ENCODE measurements at places on chromosomes 13 and 19.
A peak's percentile ranks its signal among the peaks of the same experiment; 100 is the strongest.

GRCh38 chr13:89694451-89694850 lies 1653.0 kb upstream of the MIR17HG start:
- no peak for DNase-seq

GRCh38 chr13:97280478-97280877 lies 58.3 kb downstream of the MBNL2 start:
- DNase-seq, result peak; percentile 60

- no peak for DNase-seq
These were observed 503.1 kb downstream of the FOXO1 start for GRCh38 chr13:40163066-40164000.

DNA sequence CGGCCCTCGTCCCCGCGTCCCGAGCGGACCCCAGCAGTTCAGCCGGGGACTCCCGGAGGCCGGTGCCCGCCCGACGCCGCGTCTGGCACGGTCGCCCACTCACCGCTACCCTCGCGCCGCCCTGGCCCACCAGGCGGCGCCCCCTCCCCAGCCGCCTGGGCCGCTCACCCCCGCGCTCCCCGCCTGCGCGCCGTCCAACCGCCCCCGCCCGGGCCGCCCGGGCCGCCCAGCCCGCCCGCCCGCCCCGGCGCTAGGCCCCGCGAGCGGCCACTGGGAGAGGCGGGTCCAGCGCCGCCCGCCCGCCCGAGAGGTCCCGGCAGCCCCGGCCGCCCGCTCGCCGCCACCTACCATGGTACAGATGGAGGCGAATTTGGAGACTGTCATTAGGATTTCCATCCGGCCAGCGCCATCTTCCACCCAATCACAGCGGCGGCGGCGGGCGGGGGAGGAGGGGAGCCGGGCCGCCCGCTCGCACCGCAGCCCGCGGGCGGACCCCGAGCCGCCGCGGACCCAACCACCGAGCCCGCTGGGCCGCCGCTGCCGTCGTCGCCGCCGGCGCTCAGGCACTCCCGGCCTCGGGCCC lies at the start of gene USP12:
USP12 (minus strand) TSS at position 568 of the 583 bp plus-strand sequence; CDS start at position 396, 172 bp downstream.
- peak; percentile 78 for DNase-seq

DNA sequence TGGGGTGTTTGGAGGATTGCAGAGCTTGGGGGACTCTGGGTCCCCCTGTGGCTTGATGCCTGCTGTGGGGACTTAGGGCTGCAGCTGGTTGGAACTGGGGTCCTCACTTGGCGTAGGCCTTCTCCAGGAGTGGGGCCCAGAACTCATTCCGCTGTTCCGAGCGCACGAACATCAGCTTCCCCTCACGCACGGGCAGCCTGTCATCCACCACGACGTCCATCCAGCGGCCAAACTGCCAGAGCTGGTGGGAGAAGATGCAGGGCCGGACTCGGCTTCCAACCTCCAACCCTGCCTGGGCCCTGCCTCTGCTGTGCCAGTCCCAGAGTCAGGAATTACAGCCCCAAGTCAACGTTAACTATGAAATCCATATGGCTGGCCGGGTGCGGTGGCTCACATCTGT lies 2.6 kb downstream of the CAPN12 start:
- no peak for DNase-seq

GRCh38 chr19:20237773-20238623 lies 71.0 kb downstream of the ZNF486 start:
- peak; percentile 94 for DNase-seq

- DNase-seq, result no peak
These were observed 127.7 kb upstream of the ZNF536 start for GRCh38 chr19:30244533-30244932.

DNA sequence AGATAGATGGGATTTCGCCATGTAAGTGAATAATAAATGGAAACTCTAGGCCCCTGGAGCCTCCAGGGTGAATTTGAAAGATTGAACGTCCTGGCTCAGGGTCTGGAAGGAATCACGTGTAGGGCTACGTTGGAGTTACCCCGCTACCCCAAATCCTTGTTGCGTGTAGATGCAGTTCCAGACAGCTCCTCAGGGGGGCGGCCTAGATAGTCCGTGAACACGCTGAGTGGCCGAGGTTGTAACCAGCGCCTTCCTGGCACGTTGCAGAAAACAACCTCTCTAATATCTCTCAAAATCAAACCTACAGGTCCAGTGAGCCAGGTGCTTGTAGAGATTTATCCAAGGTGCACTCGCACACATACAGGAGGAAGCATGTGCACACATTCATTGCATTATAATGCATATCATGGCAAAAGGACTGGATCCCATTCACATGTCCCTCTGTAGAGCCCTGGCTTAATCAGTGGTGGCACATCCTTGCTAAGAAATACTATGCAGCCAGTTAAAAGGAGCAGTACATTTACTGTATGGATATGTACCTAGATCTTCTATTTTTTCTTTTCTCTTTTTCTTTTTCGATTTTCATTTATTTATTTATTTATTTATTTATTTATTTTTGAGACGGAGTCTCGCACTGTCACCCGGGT lies 2.5 kb upstream of the KEAP1 start:
- DNase-seq, result peak; percentile 83

- no peak for DNase-seq
These were observed 40.1 kb upstream of the KLF2 start for GRCh38 chr19:16284505-16284904.

- no peak for DNase-seq
These were observed 17.1 kb upstream of the VWA8 start for GRCh38 chr13:41978007-41978406.

- DNase-seq, result peak; percentile 16
These were observed 252.5 kb downstream of the LHFPL6 start for GRCh38 chr13:39350461-39350881.

GRCh38 chr19:28294395-28294794 lies 918.6 kb downstream of the UQCRFS1 start:
- no peak for DNase-seq

GRCh38 chr19:588093-588740 lies 1.5 kb upstream of the HCN2 start:
- DNase-seq, result peak; percentile 93

GRCh38 chr19:1861599-1862031 lies 1.8 kb downstream of the KLF16 start:
- DNase-seq, result peak; percentile 52

- no peak for DNase-seq
These were observed 102.1 kb downstream of the INSR start for GRCh38 chr19:7191946-7192691.

DNA sequence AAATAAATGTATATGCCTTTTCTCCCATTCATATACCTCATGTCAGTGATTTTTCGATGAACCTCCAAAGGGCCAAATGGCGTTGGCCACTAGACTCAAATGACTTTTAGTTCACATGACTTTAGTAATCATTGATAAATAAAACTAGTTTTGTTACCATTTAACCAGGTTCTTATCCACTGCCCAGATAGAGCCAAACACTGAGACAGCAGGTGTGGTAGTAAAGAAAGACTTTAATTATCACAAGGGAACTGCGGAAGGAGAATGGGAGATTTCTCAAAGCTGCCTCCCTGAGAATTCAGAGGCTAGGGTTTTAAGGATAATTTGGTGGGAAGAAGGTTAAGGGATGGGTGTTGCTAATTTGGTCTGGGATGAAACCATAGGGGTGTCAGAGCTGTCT lies 19.4 kb upstream of the KBTBD6 start:
- no peak for DNase-seq

DNA sequence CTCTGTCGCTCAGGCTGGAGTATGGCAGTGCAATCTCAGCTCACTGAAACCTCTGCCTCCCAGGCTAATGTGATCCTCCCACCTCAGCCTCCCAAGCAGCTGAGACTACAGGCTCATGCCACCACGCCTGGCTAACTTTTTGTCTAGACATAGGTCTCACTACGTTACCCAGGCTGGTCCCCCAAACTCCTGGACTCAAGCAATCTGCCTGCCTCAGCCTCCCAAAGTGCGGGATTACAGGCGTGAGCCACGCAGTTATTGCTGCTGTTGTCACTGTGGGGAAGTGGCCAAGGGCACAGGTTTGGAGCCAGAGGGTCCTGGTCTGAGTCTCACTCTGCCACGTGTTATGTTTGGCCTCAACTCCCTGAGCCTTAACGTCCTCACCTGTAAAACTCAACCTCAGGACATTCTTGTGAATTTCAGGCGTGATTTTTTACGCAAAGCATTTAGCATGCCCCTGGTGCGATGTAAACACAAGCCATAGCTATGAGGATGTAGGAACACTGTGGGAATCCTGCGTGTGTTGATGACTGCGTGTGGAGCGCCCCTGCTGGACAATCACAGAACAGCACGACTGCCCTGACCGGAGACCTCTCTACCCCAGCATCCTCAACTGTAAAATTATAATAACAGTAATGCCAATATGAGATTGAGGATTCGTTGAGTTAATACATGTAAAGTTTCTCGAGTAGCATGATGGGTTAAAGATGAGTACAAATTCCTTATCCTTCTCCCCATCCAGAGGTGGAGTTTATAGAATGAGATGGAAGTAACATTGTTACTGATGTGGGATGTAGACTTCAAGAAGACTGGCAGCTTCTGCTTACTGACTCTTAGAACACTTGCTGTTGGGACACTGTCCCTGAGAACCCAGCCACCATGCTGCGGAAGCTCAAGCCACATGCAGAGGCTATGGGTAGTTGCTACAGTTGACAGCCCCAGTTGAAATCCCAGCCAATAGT lies 41.8 kb upstream of the PNMA8B start:
- peak; percentile 75 for DNase-seq

DNA sequence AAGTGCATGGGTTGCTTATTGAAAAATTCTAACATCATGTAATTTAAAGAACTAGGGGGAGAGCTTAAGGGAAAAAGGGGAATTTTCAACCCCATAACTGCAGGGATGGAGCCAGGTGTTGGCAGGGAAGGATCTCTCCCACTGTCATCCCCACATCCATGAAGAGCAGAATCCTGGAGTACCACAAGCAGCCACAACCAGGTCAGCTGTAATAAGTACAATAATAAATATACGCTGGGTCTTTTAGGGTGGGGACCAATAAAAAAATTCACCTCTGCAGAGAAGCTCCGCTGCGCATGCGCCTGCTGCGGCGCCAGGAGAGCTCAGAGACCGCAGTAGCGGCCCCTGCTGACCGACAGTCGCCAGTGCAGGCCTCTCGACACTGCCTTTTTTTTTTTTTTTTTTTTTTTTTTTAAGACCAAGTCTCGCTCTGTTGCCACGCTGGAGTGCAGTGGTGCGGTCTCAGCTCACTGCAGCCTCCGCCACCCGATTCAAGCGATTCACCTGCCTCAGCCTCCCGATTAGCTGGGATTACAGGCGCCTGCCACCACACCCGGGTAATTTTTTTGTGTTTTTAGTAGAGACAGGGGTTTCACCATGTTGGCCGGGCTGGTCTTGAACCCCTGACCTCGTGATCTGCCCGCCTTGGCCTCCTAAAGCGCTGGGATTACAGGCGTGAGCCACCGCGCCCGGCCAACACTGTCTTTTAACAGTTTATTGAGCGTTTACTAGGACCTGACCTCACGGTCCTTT lies 2.5 kb upstream of the EEF2 start:
- peak; percentile 94 for DNase-seq

- DNase-seq, result no peak
These were observed 21.3 kb upstream of the TINCR start for GRCh38 chr19:5588906-5589676.

GRCh38 chr13:109989155-109989554 lies 202.8 kb upstream of the IRS2 start:
- no peak for DNase-seq

GRCh38 chr19:1251330-1252220 lies 3.2 kb downstream of the MIDN start:
- peak; percentile 70 for DNase-seq

DNA sequence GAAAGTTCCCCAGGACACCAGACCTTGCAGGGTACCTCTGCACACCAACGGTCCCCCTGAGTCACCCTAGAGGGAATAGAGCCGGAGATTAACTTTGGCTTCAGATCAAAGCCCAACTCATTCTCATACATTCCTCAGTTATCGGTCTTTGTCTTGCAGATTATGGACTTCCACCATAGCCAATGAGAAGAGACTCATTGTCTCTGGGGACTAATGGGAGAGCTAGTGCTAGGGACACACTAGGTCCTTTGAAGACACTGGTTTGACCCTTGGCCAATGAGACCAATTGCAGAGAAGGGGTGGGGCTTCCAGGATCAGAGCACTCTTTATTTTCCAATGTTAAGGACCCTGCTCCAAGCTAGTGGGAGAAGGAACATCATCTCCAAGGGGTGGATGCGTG lies 6.1 kb downstream of the KLK7 start:
- DNase-seq, result no peak

GRCh38 chr13:108495646-108496361 lies 133.6 kb upstream of the MYO16 start:
- DNase-seq, result peak; percentile 13

- peak; percentile 34 for DNase-seq
These were observed 4.1 kb upstream of the C1QTNF9B start for GRCh38 chr13:23901365-23901764.

- DNase-seq, result peak; percentile 72
These were observed 621.4 kb downstream of the DIAPH3 start for GRCh38 chr13:59542303-59542702.

DNA sequence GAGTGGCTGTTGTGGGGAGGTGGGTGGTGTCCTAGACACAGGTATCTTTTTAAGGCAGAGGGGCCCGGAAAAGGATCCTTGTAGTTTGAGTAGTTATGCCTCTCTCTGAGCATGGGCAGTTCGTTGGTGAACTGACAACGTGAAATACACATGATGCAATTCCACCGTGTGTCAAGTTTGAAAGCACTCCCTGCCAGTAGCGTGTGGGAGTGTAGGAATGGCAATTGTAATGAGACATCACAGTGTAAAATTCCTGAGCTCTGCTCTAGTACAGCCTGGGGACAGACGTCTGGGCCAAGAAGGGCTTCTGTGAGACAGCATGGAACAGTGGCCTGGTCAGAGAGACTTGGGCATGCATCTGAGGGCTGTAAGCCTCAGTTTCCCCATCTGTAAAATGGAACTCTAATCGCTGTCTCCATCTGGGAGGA lies 10.4 kb upstream of the ASF1B start:
- DNase-seq, result peak; percentile 86

- DNase-seq, result no peak
These were observed 10.3 kb upstream of the IL4I1 start for GRCh38 chr19:49906879-49907564.

- no peak for DNase-seq
These were observed 10.6 kb downstream of the BCKDHA start for GRCh38 chr19:41408256-41408655.

DNA sequence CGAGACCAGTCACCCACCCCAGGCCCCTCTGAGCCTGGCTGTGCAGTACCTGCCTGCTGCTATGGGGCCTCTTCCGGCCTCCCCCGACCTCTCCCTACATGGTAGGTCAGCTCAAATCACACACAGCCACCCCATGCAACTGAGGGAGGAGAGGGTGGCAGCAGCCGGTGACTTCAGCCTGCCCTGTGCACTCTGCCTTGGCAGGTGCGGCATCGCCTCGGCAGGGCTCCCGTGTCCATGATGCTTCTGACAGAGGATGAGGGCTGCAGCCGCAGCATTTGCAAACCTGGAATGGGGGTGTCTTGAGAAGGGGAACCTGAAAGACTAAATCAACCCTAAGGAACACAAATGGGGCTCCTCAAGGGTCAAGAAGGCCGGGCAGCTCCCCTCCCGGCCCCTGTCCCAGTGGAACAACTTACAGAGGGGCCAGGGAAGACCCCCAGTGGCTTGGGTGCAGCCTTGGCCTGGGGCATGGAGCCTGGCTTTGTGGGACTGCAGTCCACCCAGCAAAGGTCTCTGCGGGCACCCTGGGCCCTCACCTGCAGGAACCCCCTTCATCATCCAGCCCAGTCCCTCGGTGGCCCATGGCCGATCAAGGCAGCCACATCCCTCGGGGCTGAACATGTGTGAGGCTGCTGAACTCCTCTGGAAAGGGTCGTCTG lies 6.7 kb downstream of the TEX29 start:
- no peak for DNase-seq

GRCh38 chr19:44603201-44603945 lies 10.0 kb upstream of the IGSF23 start:
- peak; percentile 84 for DNase-seq

All from adipocyte (in vitro differentiated cells).